ENCODE measurements at places on chromosomes 4 and X. TPM values are rescaled to one million over a fixed set of nuclear protein-coding genes. Genes with fewer than 3 reads are reported as not detected.

Gene GPRASP1
- 4.1 TPM for total RNA-seq

Gene HGFAC
- 6.7 TPM for total RNA-seq

Gene XPNPEP2
- total RNA-seq: 0.11 TPM

GRCh38 chr4:123361195-123361861 is 35.3 kb upstream of the SPRY1 start:
- no peaks in the 10 kb centered on the region for H3K4me1 ChIP-seq
- no peak for DNase-seq
- H3K27me3 ChIP-seq: no peaks in the 10 kb centered on the region
- no peak overlapping the region for H3K27ac ChIP-seq
- no peak overlapping the region for H3K4me3 ChIP-seq
- no peaks in the 10 kb centered on the region for H3K36me3 ChIP-seq

Gene RLIM
- total RNA-seq: 33.1 TPM

GRCh38 chr4:122826553-122827257 is at the start of gene FGF2:
FGF2 (plus strand) TSS chr4:122826831; CDS start chr4:122827175, 344 bp downstream.
- no peaks in the 10 kb centered on the region for H3K36me3 ChIP-seq
- peak; percentile 32 for DNase-seq
- peaks cover 2% of the 10 kb centered on the region for H3K4me1 ChIP-seq
- H3K27me3 ChIP-seq: peaks cover 63% of the 10 kb centered on the region

Gene SH2D1A
- total RNA-seq: not detected

GRCh38 chr4:41432881-41433280 is 105.1 kb upstream of the LIMCH1 start:
- H3K36me3 ChIP-seq: no peaks in the 10 kb centered on the region
- no peak overlapping the region for H3K27ac ChIP-seq
- no peaks in the 10 kb centered on the region for H3K27me3 ChIP-seq
- no peak for DNase-seq
- H3K4me3 ChIP-seq: no peak overlapping the region
- peaks cover 55% of the 10 kb centered on the region for H3K4me1 ChIP-seq

DNA sequence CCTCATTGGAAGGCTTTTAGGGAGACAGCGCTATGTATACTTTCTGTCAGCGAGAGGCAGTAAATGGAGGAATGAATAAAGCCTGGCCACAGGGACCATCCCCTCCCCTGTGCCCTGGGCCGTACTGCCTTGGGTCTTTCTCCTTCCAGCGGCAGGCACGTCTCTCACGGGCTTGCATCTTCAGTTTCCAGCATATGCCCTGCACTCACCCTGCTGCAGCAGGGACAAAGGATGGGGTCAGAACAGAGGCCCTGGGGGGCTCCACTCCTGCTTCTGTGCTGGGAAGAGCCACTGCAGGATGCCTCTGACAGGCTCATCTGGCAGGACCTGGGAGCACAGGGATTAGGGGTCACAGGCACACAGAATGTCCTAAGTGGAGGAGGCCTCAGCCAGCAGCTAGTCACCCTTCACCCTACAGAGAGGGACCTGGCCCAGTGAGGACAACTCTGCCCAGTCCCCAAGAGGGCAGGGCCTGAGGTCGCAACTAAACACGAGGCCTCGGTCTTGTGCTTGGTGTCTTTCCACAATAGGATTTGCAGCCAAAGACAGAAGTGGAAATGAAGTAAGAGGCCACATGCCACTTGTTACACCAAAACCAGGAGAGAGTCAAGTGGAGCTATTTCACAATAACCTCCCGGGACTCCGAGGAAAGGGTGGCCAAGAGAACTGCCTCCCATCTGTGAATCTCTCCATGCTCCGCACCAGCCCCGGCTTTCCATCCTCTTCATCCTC is 150.8 kb downstream of the AFAP1 start:
- no peaks in the 10 kb centered on the region for H3K27me3 ChIP-seq
- no peaks in the 10 kb centered on the region for H3K4me1 ChIP-seq
- H3K4me3 ChIP-seq: no peak overlapping the region

DNA sequence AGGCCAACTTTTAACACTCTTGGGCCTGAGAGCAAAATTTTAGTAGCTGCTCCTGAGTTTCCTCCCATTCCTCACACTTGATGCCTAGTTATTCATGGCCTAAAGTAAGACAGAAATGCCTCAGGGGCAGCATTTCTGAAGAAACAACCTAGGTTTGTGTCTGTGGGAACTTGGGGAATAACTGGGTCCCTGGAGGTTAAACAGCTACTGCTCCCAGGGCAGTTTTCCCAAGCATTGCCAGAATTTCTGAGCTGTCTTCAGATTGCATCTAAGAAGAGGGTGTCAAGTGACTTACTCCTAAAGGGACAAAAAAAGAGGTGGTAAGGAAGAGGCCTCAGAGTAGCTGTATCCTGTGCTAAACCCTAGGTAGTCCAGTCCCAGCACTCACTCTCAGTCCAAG is 130.8 kb upstream of the ACSL4 start:
- H3K4me3 ChIP-seq: no peak overlapping the region
- H3K27ac ChIP-seq: no peak overlapping the region
- peaks cover 3% of the 10 kb centered on the region for H3K27me3 ChIP-seq
- no peaks in the 10 kb centered on the region for H3K36me3 ChIP-seq
- DNase-seq: no peak
- peaks cover 12% of the 10 kb centered on the region for H3K4me1 ChIP-seq

- H3K27ac ChIP-seq: no peak overlapping the region
- no peak for DNase-seq
- H3K27me3 ChIP-seq: no peaks in the 10 kb centered on the region
- H3K36me3 ChIP-seq: no peaks in the 10 kb centered on the region
Observed at GRCh38 chrX:119041175-119041574, 31.6 kb upstream of the CT47C1 start.

DNA sequence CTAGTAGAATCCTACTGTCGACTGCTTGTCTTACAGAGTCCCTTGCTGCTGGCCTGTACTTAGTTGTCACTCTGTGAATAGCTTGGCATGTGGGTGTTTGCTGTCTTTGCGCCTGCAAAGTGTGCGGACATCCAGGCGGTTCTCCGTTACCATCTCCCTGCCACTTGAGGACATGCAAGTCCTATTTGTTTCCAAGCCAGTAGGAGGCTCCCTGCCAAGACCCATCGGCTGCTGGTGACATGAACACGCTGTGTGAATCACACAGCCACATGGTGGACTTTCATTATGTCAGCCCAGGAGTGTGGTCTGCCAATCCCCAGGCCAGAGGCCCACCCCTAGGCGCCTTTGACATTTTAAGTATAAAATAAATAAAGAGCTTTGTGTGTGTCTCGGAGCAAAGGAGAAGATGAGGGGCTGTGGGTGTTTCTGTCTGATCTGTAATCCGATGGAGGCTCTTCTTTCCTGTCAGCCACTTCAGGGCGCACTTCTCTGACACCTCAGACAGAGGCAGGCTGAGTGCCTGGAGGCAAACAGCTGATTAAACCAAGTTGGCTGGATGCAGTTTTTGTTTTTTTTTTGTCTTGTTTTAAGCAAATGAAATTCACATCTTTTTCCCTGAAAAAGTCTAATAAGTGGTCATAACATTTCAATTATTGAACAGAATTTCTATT is 51.5 kb downstream of the ALPK1 start:
- peaks cover 17% of the 10 kb centered on the region for H3K27me3 ChIP-seq
- H3K27ac ChIP-seq: peak overlapping the region; percentile 87
- H3K36me3 ChIP-seq: no peaks in the 10 kb centered on the region
- no peak overlapping the region for H3K4me3 ChIP-seq

Gene MECP2
- 47.6 TPM for total RNA-seq

GRCh38 chr4:125303821-125304220 is 10.9 kb upstream of the FAT4 start:
- no peak overlapping the region for H3K27ac ChIP-seq
- no peaks in the 10 kb centered on the region for H3K27me3 ChIP-seq
- no peaks in the 10 kb centered on the region for H3K36me3 ChIP-seq

Gene SGMS2
- 6.9 TPM for total RNA-seq

DNA sequence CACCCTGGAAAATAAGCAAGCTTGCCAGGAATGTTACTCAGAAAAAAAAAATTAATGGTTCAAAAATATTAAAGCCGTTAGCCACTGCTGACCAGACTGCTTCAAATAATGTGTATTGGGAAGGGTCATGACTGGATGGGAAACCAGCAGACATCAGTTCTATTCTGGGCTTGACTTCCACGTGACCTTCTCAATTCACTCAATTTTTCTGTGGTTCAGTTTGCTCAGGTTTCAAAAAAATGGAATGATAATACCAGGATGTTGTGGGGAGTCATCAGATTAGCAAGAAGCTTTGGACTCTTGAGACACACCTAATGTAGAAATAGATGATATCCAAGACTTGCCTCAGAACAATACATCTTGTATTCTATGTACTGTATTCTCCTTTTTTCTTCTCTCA is 541.9 kb upstream of the BOD1L1 start:
- no peaks in the 10 kb centered on the region for H3K36me3 ChIP-seq
- peaks cover 32% of the 10 kb centered on the region for H3K27me3 ChIP-seq
- peaks cover 11% of the 10 kb centered on the region for H3K4me1 ChIP-seq
- DNase-seq: no peak
- no peak overlapping the region for H3K27ac ChIP-seq

DNA sequence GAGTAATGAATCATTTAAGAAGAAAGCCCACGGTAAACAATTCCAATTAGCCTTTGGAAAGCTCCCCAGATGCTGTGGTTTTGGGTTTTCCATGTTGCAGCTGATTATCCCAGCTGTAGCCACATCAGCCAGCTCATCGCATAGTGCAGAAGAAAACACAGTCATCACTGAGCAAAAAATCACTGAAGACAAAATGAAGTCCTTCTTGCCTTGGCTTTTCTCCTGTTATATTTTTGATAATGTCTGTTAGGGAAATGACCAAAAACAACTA is 193.0 kb upstream of the C1QTNF7 start:
- no peak overlapping the region for H3K27ac ChIP-seq
- no peaks in the 10 kb centered on the region for H3K36me3 ChIP-seq
- no peaks in the 10 kb centered on the region for H3K4me1 ChIP-seq

- no peak for DNase-seq
- H3K4me3 ChIP-seq: peak overlapping the region; percentile 27
- H3K27ac ChIP-seq: peak overlapping the region; percentile 47
- peaks cover 16% of the 10 kb centered on the region for H3K4me1 ChIP-seq
- H3K27me3 ChIP-seq: no peaks in the 10 kb centered on the region
Observed at GRCh38 chr4:16161851-16162408, 64.3 kb downstream of the TAPT1 start.

GRCh38 chr4:1050486-1051213 is 39.2 kb downstream of the FGFRL1 start:
- H3K27ac ChIP-seq: no peak overlapping the region
- peaks cover 57% of the 10 kb centered on the region for H3K27me3 ChIP-seq
- H3K4me1 ChIP-seq: no peaks in the 10 kb centered on the region
- no peak overlapping the region for H3K4me3 ChIP-seq
